ENCODE measurements at places on chromosomes 1 and 21.

DNA sequence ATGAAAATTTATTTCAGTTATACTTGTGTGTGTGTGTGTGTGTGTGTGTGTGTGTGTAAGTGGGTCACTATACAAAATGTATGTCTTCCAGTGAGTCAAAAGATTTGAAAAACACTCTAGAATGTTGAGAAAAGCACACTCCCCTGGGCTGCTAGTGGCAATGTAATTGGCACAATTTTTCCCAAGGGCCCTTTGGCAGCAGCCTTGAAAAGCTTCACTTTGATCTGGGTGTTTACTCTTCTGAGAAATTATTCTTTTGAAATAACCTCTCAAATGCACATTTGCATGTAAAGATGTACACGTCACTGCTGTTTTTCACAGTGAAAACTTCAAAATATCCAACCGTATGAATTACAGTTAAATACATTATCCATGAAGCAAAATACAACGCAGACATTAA, 22.1 kb upstream of the SLC44A3 start:
- no peak for DNase-seq

DNA sequence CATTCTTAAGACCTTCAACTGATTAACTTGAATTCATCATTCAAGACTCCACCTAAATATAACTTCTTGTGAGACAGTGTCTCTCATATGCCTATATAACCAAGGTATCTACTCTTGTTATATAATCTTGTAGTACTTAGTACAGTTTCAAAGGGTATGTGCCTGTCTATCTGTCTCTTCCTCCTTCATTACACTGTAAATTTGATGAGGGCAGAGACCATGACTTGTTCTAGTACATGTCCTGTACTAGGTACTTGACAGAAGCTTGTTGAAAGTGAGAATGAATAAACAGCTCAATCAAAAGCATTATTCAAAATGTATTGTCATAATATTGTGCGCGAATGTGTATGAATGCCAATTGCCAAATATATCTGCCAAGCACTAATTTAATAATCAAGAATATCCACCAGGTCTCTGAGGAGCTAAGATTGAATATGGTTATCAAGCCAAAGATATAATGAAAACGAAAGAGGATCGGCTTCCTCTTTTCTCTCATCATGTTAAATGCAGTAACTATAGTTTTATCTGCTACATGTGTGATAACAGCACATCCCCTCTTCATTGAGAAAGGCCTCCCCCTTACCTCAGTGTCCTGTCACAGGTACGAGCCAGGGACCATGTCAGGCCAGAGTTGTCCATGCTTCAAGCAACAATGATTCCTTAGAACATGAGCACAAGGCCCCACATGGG, 117.3 kb downstream of the UCHL5 start:
- DNase-seq, result no peak

- DNase-seq, result no peak
These were observed 118.5 kb downstream of the EIF4G3 start for GRCh38 chr1:21058035-21058793.

DNA sequence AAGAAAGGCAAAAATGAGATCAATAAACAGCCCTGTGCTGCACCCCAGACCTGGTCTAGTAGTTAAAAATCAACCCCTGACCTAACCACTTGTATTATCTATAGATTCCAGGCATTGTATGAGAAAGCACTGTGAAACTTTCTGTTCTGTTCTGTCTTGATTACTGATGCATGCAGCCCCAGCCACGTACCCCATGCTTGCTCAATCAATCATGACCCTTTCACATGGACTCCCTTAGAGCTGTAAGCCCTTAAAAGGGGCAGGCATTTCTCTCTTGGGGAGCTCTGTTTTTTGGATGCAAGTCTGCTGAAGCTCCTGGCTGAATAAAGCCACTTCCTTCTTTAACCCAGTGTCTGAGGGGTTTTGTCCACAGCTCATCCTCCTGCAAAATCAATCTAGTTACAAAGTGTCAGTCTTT, 24.2 kb upstream of the CD34 start:
- DNase-seq, result no peak

- DNase-seq, result peak; percentile 25
These were observed 37.9 kb downstream of the PIK3R3 start for GRCh38 chr1:46094471-46095005.

DNA sequence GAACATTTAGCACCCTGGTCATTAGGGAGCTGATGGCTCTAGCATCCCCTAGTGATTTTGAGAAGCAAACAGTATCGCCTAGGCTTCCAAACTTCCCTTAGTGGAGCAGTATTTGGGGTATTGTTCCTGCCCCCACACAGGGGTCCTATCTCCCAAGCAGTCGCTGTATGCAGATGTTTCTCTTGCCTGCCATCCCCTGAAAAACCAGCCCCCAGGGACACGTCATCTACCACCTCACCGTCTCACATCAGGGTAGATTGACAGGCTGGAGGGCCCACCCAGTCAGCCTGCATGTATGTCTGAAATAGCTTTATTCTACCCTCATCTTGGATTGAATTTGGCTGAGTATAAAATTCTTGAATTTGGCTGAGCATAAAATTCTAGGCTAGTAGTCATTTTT, 33.9 kb downstream of the TENT5C start:
- DNase-seq, result no peak

GRCh38 chr21:33384841-33385331, 18.3 kb upstream of the IFNGR2 start:
- no peak for DNase-seq

- DNase-seq, result no peak
These were observed 23.2 kb upstream of the SLC30A1 start for GRCh38 chr1:211601982-211602670.

- no peak for DNase-seq
These were observed 46.9 kb downstream of the S100B start for GRCh38 chr21:46557919-46558392.

DNA sequence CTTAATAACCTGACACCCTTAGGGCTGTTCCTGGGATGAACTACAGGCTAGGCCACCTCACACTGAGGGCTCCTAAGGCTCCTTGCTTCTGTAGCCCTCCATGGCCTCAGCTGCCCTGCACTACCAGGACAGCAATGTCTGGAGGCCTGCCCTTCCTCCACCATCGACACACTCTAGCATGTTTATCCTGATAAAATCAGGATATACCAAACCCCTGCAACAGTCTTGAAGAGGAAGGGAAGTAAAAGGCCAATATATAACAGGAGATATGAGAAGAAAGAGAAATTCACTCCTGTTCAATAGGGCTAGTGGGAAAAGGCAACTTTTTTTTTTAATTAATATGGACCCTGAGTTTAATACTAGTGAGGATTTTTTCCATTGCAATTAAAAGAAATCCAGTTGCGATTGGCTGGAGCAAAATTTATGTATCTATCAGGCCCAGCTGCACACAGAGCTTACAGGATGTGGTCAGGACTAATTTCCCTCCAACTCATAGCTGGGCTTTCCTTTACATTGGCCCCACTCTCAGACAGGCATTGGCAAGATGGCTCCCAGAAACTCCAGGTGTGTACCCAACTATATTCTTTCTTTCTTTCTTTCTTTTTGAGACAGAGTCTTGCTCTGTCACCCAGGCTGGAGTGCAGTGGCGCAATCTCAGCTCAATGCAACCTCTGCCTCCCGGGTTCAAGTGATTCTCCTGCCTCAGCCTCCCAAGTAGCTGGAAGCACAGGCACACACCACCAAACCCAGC, 13.5 kb upstream of the ATP2B4 start:
- DNase-seq, result no peak

GRCh38 chr1:152251391-152251790, 27.4 kb upstream of the HRNR start:
- DNase-seq, result no peak

- DNase-seq, result peak; percentile 78
These were observed 23.8 kb downstream of the PTPRF start for GRCh38 chr1:43554444-43554992.

GRCh38 chr1:95393434-95393833, 159.4 kb downstream of the RWDD3 start:
- no peak for DNase-seq

- no peak for DNase-seq
These were observed 34.3 kb downstream of the ZYG11A start for GRCh38 chr1:52876843-52877242.

- no peak for DNase-seq
These were observed 3.3 kb downstream of the KLHL21 start for GRCh38 chr1:6599141-6599975.

DNA sequence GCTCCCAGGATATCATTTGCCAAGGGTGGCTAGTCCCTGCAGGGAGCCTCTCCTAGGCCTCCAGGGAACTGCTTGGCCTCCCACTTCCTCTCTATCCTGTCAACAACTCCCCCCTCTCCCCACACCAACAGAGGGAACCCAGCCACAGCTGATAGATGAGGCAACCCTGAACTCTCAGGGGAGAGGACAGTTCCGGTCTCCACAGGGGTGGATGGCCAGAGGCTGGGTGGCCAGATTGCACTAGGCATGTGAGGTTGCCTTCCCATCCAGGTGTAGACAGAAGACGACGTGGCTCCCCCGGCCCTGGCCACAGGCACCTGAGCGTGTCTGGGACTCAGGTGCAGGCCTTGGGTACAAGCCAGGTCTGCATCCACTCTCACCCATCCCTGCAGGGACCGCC, 53.3 kb downstream of the TOR1AIP2 start:
- DNase-seq, result no peak

DNA sequence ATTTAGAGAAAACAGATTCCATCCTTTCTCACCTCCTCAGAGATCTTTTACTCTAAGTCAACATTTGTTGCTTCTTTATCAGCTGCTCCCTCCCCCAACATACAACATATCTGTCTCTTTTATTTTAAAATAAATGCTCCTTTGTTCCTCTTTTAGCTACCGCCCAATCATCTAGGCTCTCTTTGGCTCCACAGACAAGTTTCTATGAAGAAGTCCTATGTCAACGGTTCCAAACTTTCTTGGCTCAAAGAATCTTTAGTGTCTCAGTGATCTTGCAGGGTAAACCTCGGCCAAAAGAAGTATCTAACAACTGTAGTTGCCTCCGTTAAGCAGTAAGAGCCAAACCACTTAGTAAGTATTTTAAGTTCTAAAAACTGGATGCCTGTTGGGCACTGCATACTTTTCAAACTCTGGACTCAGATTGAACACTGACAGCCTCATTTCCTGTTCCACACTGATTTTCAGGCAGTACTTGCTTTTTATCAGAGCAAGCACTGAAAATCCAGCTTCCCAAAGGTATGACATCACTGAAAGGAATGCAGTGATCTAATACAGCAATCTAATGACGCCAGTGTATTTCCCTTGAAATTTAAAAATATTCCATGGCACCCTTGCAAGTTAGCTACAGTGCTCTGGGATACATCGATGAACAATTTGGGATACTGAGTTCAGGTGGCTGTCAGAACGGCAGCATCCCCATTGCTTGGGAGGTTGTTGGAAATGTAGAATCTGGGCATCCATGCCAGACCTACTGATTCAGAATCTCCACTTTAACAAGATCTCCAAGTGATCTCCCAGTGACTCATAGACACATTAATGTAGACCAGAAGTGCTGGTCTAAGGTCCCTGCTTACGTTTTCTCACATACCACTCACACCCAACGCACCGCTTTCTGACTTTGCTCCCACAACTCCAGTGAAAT, 26.8 kb downstream of the EGLN1 start:
- peak; percentile 90 for DNase-seq

DNA sequence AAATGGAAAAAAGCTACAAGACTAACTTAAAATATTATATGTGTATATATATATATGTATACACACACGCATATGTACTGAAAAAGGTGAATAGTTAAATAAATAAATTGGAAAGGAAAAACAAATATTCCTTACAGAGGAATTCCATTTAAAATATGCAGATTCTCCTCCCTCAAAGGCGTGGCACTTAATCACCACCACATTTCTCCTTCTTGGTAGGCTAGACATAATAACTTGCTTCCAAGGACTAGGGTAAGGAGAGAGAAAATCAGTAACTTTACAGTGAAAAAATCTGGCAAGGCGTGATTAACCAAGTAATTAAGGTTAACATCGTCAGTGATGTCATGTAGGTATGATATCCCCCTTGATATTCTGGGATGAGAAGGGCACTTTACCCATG, 84.0 kb upstream of the USP25 start:
- peak; percentile 20 for DNase-seq

DNA sequence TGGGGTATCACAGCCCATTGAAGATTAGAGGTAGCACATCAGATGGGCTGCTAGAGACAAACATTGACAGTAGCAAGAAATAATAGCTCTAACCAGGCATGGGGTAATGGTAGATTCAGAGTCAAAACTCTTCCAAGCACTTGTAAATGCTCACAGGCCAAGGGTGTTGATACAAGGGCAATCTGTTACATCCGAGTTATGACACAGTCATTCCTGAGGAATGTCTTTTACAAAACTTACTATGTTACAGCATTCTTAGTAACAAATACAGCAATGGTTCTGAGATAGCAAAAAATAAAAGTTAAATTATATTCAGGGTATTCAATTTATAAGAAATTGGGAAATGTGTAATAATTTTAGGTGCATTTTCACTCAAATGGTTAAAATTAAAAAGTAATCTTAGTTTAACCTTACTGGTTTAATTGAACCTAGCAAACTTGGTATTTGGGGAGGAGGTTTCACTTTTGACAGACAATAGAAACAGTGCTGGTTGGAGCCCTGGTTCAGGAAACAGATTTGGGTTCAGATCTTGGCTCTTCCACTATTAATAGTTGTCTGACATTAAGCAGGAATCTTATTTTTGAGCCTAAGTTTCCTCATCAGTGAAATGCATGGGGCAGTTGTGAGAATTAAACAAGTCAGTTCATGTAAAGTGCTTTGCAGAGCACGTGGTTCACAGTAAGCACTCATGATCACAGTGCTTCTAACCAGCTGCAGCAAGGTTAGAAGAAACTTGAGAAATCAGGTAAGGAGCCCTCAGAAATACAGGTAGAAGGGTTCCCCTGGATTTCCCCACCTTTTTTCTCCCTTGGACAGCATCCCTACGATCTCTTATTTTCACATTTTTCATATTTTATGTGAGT, 4.4 kb downstream of the ST3GAL3 start:
- DNase-seq, result peak; percentile 76

GRCh38 chr1:154783976-154784375, 86.1 kb downstream of the KCNN3 start:
- no peak for DNase-seq

- DNase-seq, result no peak
These were observed 161.6 kb upstream of the KCNJ15 start for GRCh38 chr21:38095220-38095619.

GRCh38 chr1:212158912-212159796, 123.6 kb downstream of the DTL start:
- DNase-seq, result no peak

DNA sequence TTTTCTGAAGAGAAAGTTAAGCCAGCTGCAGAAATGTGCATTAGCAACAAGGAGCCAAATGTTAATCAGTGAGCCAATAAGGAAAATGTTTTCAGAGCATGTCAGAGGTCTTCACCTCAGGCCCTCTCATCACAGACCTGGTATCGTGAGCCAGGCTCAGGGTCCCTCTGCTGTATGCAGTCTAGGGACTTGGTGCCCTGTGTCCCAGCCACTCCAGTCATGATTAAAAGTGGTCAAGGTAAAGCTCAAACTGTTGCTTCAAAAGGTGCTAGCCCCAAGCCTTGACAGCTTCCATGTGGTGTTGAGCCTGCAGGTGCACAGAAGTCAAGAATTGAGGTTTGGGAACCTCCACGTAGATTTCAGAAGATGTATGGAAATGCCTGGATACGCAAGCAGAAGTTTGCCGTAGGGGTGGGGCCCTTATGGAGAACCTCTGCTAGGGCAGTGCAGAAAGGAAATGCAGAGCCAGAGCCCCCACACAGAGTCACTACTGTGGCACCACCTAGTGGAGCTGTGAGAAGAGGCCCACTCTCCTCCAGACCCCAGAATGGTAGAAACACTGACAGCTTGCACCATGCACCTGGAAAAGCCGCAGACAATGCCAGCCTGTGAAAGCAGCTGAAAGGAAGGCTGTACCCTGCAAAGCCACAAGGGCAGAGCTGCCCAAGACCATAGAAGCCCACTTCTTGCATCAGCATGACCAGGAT, 1128.7 kb downstream of the AMY1C start:
- DNase-seq, result no peak

- DNase-seq, result no peak
These were observed 48.0 kb downstream of the LYST start for GRCh38 chr1:235818632-235819136.

Measured in AG20443 (cell line).